ENCODE measurements at places on chromosomes 3 and 15. TPM values are rescaled to one million over a fixed set of nuclear protein-coding genes. Genes with fewer than 3 reads are reported as not detected.

- DNase-seq = no peak
Measured at GRCh38 chr3:15051531-15051930, 13.6 kb downstream of the MRPS25 start.

- DNase-seq = no peak
Measured at GRCh38 chr3:116141724-116142123, 303.6 kb downstream of the LSAMP start.

- DNase-seq = no peak
Measured at GRCh38 chr3:134148534-134148933, 102.1 kb downstream of the RYK start.

DNA sequence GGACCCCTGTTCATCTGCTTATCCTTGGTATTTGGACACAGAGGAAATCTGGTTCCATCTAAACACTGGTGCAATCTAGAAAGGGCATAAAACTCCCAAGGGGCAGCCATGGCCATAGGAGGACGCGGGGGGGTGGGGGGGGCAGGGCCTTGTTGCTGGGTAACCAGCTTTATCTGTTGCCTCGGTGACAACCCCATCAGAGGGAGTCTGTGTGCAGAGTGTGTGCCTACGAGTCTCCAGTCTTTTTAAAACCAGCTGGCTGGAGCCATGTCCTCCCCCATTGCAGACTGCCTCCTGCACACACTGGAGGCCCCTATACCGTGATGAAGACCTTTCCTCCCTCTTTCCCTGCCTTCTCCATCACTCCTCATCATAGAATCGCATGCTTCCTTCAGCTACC, 26.4 kb upstream of the CORO2B start:
- no peak for DNase-seq

DNA sequence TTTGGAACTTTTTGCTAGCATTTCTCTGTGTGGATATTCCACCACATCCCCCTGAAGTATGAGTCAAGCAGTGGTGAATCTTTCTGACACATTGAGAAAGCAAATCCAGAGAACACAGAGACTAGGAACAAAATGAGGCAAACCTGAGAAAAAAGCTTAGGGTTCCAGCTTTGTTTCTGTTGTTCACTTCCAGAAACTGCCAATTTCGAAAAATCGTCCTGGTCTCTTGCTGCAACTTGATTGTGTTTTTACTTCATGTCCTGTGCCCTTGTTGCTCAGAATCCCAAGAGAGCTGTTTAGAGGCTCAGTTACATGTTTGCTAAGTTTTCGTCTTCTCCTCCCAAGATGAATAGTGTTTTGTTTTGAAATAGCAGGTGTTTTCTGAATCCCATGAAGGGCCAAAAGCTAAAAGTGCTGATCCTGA, 13.7 kb downstream of the MAP2K1 start:
- no peak for DNase-seq

- DNase-seq = no peak
Measured at GRCh38 chr15:68815598-68815997, 5.1 kb downstream of the ANP32A start.

GRCh38 chr3:59540241-59540640, 490.4 kb upstream of the CFAP20DC start:
- no peak for DNase-seq

DNA sequence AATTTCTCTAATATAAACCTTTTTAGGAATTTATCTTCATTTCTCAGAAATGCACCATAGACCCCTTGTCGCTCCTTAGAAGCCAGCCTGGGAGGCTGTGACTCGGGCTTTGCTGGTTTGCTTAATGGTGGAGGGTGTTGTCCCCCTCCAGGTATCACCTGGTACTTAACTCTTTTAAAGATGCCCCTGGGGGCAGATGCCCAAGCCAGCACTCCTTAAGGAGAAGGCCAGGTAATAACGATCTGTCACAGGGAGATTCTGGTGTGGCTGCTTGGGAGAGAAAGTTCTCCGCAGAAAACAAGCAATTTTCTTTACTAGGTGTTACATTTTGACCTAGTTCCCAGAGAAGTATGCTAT, 22.3 kb downstream of the EHD4 start:
- no peak for DNase-seq

DNA sequence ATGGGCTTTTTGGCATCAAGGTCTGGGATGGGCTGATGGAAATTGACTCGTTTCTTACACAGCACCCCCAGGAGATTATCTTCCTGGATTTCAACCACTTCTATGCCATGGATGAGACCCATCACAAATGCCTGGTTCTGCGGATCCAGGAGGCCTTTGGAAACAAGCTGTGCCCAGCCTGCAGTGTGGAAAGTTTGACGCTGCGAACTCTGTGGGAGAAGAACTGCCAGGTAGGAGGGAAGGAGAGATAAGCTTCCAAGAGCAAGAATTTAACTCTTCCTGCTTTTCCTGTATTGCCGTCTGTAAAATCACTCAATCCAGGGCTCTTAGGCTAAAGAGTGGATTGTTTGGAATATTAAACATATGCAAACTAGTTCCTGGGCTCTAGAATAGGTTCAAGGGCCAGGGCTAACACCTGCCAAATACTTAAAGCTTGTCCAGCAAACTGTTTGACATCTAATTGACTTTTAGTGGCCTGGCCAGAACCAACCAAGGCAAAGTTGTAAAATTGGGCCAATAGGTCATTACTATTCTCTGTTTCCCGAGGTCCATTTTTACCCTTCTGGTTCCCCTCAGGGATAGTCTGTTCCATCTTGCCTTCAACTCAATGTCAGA, 113.1 kb upstream of the ZBED2 start:
- DNase-seq = no peak

DNA sequence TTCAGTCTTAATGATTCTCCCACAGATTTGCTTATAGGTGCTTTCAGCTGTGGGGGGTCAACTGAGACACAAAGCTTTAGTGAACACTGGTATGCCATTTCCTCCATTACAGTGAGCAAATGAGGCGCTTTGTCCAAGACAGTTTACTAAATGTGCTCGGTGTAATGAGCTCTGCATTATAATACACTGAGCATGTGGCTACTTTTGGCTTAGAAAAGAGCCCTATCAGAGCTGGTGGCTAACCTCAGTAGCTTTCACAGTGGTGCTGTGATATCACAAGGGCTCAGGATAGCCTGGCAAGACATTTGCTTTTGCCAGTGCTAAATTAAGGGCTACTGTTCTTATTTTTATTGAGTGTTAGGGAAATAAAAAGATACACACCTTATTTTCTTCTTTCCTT, 749.7 kb upstream of the ARPP21 start:
- DNase-seq = no peak

DNA sequence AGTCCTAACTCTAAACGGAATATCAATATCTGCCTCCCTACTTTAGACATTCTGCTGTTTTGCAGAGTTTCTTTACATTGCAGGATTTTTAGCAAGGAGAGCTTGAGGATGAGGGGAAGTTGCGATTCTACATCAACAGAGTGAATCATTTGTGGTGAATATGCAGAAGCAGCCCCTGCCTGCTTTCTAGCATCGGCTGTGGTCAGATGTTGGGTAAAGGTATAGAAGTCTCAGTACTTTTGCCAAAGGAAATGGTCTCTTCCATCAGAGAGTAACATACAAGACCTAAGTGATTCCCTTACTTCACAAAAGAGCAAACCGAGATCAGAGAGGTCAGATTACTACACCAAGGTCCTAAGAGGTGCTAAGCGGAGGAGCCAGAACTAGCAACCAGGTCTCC, 15.2 kb downstream of the ST3GAL6 start:
- DNase-seq = no peak

DNA sequence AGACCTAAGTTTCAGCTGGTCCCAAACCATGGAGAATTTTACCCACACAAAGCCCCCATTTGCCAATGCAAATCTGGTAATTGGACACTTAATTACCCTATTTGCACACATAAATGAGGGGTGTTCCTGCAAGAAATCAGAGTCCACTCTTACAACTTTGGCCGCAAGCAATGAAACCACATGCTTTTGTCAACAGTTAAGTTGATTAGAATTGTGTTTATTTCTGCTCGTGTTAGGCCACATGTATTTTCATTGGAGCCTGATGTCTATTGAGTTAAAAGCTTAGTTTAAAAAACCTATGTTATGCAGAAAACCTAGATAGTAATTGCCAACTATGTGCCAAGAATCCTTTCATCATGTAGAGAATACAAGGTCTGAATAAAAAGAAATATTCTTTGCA, 153.8 kb upstream of the CMC1 start:
- no peak for DNase-seq

DNA sequence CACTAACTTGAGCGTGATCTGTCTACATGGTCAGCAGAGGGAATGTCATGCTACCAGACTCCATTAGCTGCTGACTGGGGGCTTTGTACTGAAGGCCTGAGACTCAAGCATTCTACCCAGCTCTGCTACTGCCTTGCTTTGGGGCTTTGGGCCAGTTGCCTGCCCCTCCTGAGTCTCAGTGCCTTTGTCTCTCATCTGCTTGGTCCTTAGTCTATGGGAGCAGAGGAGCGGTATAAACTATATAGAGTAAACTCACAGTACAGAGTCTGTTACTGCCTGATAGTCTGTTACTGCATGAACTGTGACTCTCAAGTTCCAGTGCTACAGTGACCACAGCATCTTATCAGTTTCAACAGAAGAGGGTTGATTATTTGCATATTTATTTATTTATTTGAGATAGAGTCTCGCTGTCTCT, 38.5 kb upstream of the C15orf39 start:
- no peak for DNase-seq

GRCh38 chr3:195139876-195140240, 131.1 kb downstream of the XXYLT1 start:
- no peak for DNase-seq

Gene TMC3
- 0.81 TPM for total RNA-seq

Gene PODXL2
- total RNA-seq = 2.2 TPM

Gene SYNPR
- not detected for total RNA-seq

Gene CCDC80
- 1,615 TPM for total RNA-seq

Gene ITPR1
- total RNA-seq = 294 TPM

Gene GOLGA8G
- not detected for total RNA-seq

Data from aorta (tissue), 5 donors.